D341Med (cell line): ENCODE measurements at places on chromosomes 5 and 9.

GRCh38 chr9:113164536-113165300 is 13.9 kb downstream of the SLC31A2 start:
- DNase-seq: no peak

DNA sequence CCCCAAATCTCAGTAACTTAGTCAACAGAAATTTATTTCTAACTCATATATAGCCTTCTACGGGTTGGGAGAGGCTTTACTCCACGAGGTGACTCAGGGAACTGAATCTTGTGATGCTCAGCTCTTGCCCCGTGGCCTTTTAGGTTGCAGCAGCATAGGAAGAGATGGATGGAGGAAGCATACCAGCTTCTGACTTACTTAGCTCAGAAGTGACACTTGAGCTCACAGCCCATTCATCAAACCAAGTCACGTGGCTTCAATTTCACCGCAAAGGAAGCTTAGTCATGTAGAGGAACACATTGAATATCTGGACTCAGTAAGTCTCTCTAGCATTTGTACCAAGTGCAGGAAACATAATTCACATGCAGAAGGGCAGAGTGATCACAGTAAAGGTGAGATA is 124.1 kb upstream of the KCNN2 start:
- no peak for DNase-seq

- DNase-seq: no peak
These were observed 246.1 kb downstream of the MARCHF11 start for GRCh38 chr5:15933259-15934207.

GRCh38 chr5:128092144-128092543 is 8.6 kb downstream of the SLC12A2 start:
- no peak for DNase-seq

GRCh38 chr5:179153921-179154345 is 93.8 kb downstream of the ZNF354C start:
- no peak for DNase-seq

GRCh38 chr9:108639696-108640095 is 216.1 kb downstream of the ACTL7B start:
- DNase-seq: no peak

DNA sequence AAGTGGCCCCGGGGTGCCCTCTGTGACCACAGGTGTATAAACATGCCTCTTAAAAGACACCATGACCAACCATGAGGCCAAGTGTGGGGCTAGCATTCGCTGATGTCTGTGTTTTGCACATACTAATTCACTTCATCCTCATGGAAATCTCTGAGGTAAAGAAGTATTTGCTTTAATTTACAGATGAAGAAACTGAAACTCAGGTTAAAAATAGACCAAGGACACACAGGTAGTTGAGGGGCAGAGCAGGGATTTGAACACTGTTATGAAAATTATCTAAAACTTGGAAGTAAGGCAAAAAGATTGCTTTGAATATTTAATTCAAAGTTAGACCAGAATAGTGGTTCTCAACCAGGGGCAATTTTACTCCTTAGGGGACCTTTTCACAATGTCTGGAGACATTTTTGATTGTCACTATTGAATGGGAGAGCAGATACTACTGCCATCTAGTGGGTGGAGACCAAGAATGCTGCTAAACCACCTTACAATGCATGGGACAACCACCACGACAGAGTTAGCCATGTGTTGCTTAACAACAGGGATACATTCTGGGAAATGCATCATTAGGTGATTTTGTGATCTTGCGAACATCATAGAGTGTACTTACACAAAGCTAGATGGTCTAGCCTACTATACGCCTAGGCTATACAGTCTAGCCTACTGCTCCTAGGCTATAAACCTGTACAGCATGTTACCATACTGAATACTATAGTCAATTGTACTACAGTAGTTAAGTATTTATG is 8.0 kb upstream of the FXN start:
- DNase-seq: peak; percentile 50
